T-helper 2 cell treated with Interferon-gamma antibody and Interleukin-4, amounts not matched to agents 5 μg/mL and 100 μg/mL, for 36 hours (primary cell): ENCODE measurements at places on chromosomes 4 and X.

- no peak for DNase-seq
Measured at GRCh38 chr4:185380320-185380719, 15.4 kb downstream of the LRP2BP start.

- no peak for DNase-seq
Measured at GRCh38 chrX:97756879-97757278, 873.2 kb downstream of the RPA4 start.

- DNase-seq = no peak
Measured at GRCh38 chrX:43836435-43837184, 45.6 kb downstream of the MAOB start.

- DNase-seq = no peak
Measured at GRCh38 chr4:31803526-31804195, 1083.5 kb downstream of the PCDH7 start.

DNA sequence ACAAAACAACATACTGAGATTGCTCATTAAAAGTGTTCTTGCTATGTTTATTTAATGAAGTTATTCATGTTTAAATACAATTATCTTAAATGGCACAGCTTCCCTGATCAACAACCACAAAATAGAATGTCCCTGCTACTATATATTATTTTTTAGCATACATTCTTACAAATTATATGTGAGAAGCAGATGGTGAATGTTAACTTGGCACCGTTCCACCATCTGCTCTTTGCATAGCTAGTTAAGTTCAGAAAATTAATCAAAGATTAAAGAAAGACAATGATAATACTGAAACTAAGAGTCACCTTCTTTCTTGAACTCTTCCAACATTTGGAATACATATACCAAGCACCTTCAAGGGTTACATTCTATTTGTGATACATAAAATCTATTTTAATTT, 94.2 kb downstream of the PPP3CA start:
- no peak for DNase-seq

GRCh38 chr4:158998624-158999023, 104.3 kb upstream of the RAPGEF2 start:
- DNase-seq = no peak

DNA sequence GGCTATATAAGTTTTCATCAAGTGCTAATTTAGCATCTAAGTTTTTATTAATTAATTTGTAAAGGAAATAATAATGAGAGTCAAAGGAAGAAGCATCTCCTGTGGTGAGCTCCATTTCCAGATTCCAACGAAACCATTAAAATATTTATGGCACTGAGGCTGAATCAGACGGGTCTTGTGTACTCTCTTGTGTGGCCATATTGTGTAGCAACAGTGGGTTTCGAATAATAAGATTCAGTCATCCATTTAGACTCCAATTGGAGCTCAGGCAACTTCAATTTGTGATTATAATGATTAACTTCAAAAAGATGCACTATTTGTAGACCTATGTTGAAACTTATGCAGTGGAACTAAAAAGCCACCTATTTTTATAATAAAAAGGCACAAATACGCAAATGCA, 82.4 kb downstream of the SNCA start:
- DNase-seq = no peak

- DNase-seq = no peak
Measured at GRCh38 chr4:45732161-45732560, 391.7 kb downstream of the GABRG1 start.
